Hematopoietic multipotent progenitor cell (in vitro differentiated cells): ENCODE measurements at places on chromosomes 3 and 15.

- DNase-seq, result no peak
Measured at GRCh38 chr3:52458770-52459545, 3.6 kb downstream of the NISCH start.

DNA sequence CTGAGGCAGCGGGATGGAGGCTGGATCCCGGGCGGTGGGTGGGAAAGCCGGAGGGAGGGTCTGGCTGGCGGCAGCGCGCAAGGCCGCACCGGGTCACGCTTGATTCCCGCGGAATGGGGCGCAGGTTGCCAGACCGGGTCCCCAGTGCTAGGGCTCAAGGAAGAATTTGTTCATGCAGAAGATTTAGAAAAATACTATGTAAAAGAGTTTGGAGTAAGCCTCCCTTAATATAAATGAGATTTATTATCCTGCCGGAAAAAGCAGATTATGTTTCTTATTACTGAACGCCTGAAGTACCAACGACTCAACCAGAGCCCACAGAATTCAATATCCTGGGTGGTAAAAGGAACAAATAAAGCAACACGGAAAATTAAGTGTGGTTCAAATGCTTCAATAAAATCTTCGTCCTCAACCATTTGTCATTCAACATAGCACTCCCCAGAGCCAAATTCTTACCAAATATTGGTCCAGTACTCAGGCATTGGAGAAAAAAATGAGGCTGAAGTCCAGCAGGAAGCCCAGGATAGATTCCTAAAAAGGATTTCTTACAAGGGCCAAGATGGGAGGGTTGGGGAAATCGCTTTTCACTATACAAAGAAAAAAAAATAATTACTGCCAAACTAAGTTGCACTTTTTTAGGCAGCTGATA lies 1.2 kb upstream of the ZBTB20 start:
- DNase-seq, result no peak

GRCh38 chr3:31230425-31231223 lies 302.1 kb upstream of the STT3B start:
- no peak for DNase-seq

GRCh38 chr15:77060546-77060945 lies 10.4 kb downstream of the TSPAN3 start:
- no peak for DNase-seq

DNA sequence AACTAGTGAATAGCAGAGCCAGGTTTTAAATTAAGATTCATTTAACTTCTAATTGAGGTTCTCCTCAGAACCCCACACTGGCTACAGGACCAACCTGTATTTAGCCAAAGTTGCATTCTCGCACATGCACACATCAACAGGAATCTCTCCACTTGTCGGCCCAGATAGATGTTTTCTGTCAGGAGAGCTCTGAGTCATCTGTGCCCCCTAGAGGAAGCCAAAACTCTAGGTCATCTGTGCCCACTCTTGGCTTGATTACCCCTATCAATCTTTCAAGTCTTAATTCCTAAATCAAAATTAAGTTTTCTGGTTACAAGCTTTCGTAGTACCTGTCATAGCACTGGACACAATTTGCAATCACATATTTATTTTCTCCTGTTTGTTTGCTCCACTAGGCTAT lies 104.9 kb upstream of the EOMES start:
- no peak for DNase-seq

DNA sequence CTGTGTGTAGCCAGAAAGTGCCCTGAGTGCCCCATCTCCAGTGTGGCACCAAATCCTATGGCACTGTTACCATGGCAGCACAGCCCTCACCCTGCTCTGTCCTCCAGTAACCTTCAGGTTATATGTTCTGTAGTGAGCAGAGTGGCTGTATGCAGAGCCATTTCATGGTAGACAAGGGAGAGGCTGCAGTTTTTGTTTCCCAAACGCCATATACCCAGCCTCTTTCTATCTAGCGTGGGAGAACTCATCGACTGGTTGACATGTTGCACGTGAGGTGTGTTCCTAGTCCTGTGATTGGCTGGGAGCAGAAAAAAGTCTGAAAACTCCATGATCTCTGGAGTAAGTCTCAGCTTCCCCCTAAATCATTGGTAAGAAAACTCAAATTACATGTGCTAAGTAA lies 2.0 kb downstream of the SIDT1 start:
- DNase-seq, result no peak

DNA sequence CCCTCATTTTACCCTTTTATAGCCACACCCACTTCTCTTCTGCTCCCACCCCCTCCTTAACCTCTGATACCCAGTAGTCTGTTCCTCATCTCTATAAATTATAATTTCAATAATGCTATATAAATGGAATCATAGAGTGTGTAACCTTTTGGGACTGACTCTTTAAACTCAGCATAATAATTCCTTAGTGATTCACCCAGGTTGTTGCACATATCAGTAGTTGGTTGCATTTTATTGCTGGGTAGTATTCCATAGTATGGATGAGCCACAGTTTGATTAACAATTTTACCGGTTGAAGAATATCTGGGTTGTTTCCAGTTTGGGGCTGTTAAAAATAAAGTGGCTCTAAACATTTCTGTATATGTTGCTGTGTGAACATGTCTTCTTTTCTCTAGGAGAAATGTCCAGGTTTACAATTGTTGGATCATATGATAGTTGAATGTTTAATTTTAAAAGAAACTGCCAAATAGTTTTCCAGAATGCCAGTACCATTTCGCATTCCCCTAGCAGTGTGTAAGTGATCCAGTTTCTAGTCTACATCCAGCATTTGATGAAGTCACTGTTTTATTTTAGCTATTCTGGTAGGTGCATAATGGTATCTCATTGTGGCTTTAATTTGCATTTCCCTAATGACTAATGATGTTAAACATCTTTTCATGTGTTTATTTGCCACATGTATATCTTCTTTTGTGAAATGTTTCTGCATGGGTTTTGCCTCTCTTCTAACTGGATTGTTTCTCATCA lies 68.5 kb downstream of the VPS8 start:
- no peak for DNase-seq

GRCh38 chr15:75022783-75023180 lies 608 bp upstream of the PPCDC start:
- no peak for DNase-seq

- DNase-seq, result no peak
Measured at GRCh38 chr3:143633816-143634215, 214.5 kb downstream of the SLC9A9 start.

GRCh38 chr15:31304751-31305365 lies 21.8 kb upstream of the KLF13 start:
- DNase-seq, result no peak

DNA sequence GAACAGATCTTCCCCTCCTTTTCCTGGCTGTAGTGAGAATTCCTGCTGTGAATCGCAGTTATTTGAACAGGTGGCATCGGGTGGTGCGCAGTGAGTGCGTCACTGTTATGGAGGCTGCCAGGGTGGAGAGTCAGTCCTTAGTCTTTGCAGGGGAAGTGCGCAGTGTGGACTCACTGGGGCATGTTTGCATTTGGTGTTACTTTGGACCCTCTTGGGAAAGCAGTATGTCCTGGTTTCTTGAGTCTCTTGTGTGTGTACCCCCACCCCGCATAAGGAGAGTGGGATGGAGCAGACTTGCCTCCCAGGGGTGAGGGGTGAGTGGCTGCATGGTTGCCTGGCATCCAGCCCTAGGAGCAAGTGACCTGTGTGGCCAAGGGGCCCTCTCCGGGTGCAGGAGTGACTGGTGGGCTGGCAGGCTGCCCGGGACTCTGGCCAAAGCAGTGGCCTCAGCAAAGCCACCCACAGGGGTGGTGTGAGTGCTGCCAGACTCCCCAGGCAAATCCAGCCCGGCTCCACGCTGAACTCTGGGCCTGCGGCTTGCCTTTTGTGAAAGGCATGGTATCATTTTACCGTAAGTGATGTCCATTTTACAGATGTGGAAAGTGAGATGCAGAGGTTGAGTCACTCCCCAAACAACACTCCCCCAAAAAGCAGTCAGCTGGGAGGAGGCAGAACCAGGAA lies 46.4 kb downstream of the DNASE1L3 start:
- DNase-seq, result no peak

DNA sequence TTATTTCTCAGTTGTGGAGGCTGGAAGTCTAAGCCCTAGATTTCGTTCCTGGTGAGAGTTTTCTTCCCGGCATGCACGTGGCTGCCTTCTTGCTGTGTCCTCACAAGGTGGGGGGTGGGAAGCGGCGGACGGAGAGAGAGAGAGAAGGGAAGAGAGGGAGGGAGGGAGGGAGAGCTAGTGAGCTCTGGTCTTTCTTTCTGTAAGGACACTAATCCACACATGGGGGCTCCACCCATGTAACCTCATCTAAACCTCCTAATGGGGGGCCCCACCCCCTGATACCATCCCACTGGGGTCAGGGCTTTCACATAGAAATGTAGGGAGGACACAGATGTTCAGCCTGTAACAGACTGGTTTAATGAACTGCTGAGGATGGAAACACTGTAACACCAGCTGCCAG lies 7.3 kb downstream of the FBLN2 start:
- DNase-seq, result no peak

DNA sequence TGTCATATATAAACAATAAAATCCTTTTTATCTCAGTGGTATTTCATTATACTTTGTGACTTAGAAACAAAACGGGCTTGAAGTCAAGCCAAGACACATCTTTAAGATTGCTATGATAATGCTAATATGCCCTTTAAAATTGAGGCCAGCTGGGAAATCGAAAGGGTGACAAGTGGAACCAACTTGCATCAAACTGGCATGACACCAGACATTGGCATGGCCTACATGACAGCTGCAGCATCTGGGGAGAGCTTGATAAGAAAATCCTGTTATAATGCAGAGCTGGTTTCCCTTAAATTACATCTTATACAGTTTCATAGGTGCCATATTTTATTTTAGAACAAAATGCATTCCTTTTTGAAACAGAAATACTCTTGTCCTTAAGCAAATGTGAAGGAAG lies 325.2 kb downstream of the ZBBX start:
- DNase-seq, result no peak

DNA sequence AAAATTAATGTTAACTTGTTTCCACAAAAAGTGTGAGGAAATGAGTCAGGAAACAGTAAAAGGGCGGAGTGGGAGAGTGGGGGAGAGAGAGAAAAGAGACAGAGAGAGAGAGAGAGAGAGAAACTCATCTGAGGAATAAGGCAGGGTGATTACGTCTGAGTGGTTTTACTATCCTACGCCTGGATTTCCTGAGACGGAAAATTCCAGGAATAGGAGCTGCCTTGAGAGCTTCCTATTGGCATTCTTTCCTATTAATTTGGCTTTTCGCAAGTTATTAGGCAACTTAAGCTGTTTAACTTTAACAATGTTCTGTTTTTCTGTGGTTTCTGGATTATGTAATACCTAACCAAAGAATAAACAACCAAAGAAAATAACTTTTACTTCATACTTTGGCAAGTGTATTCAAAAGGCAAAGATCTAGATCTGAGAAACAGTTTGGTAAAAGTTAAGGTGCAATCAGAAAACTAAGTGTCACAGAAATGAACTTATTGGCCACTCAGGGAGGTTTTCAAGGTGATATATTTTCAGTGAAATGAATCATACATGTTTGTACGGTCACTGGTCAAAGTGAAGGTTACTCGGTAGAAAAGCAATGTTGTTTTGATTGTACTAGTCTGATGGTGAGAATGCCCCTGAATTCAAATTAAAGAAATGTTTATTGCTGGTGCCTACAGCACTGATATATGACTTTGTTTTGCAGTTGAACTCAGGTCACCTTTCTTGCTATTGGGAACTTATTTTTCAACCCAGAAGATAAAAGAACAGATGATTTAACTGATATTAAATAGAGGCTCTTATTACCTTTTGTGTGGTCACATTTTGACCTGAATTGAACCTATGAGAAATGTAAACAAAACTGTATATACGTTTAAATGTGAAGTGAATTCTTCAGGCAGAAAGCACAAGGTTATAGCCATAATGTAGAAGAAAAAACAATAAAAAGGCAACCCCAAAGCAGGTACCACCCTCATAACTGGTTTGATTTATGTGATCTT lies 39.9 kb upstream of the TNFSF10 start:
- peak; percentile 67 for DNase-seq

- peak; percentile 57 for DNase-seq
Measured at GRCh38 chr15:59687836-59688235, 1.3 kb downstream of the BNIP2 start.

- DNase-seq, result no peak
Measured at GRCh38 chr3:119485563-119485962, 12.8 kb upstream of the TIMMDC1 start.

DNA sequence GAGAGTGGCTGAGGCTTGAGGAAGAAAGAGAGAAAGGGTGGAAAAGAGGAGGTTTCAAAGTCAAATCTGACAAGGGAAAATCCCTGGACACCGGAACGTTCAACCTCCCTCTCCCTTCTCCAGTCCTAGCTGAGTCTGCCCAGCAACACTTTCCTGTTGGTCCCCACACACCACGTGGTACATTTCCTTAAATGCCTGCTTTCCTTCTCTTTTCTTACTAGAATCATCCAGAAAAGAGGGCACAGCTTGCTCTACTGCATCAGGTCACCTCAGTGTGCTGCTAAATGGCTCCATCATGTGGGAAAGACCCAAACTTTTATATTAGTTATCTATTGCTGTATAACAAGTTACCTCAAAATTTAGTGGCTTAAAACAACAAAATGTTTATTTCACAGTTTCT lies 181.2 kb downstream of the NECTIN3 start:
- DNase-seq, result peak; percentile 5

DNA sequence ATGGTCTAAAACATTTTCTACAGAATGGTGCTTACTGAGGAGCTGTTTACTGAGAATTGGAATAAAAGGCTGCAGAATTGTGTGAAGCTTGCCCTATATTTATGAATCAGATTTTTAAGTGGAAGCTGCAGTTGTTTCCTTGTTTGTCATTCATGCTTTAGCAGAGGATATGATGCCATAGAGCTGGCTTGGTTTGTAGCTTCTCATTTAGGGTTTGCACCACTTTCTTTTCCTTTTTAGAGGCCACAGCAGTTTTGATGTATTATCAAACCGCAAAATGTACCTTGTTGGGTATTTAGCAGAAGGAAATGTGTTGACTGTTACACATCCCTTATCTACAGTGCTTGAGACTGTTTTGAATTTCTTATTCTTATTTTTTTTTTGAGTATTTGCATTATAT lies 66.2 kb downstream of the RASA2 start:
- DNase-seq, result peak; percentile 54

- DNase-seq, result no peak
Measured at GRCh38 chr3:106813742-106814141, 563.5 kb upstream of the CCDC54 start.

GRCh38 chr3:195248281-195248680 lies 22.7 kb downstream of the XXYLT1 start:
- no peak for DNase-seq

DNA sequence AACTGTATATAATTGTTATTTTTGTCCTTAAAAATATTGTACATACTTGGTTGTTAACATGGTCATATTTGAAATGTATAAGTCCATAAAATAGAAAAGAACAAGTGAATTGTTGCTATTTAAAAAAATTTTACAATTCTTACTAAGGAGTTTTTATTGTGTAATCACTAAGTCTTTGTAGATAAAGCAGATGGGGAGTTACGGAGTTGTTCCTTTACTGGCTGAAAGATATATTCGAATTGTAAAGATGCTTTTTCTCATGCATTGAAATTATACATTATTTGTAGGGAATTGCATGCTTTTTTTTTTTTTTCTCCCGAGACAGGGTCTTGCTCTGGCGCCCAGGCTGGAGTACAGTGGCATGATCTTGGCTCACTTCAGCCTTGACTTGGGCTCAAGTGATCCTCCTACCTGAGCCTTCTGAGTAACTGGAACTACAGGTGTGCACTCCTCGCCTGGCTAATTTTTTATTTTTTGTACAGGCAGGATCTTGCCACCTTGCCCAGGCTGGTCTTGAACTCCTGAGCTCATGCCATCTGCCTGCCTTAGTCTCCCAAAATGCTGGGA lies 10.7 kb downstream of the NFKBIZ start:
- no peak for DNase-seq
